ENCODE measurements at places on chromosomes 11 and 22.

DNA sequence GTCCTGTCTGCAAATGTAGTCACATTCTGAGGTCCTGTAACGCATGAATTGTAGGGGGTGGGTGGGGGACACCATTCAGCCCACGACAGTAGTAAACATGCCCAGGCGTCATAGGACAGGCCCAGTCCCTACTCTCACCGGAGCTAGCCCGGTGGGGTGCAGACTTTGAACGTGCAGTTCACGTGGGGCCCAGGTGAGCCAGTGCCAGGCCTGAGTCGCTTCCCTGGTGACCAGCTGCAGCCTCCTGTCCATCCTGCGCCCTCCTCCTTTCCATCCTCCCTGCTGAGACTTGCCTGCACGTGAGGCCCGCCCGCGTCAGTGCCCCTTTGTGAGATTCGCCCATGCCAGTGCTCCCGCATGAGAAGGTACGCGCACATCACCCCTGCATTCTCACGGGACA, 116.8 kb downstream of the WNT7B start:
- DNase-seq = no peak

- DNase-seq = no peak
Observed at GRCh38 chr11:85950317-85951048, 95.3 kb downstream of the CCDC83 start.

DNA sequence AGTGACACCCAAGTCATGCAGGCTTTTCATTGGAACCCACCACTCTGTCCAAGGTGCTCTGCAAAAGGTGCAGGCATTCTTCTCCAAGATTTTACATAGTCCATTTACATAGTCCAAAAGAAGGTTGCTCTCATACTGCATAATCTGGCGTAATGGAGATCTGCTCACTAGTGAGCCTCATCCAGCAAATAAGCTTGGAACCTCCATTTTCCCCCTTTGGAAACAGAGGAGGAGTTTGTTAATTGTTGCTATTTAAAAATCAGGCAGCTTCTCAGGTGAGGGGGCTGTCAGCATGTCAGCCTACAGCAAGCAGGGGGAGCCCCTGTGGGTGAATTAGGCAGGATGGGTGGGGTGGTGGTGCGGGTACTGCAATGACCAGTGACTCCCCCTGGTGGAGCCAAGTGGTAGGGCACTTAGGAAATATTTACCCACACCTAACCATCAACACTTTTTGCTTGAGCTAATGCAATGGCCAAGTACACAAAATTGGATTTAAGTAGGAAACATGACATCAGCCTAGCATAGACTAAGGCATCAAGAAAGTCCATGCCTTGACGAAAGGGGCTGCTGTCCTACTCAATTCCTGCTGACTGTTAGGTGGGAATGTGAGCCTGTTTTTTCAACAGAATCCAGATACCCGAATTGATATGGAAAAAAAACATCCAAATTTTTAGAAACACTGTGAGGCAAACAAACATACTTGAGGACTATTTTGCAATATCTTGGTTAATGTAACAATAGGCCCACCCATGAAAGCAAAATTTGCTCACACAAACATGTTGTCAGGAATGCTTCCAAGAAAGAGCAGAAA, 64.5 kb downstream of the AMBRA1 start:
- peak; percentile 63 for DNase-seq

- no peak for DNase-seq
Observed at GRCh38 chr11:130188585-130189347, 29.2 kb downstream of the ST14 start.

- no peak for DNase-seq
Observed at GRCh38 chr11:89477175-89477574, 14.0 kb downstream of the NOX4 start.

DNA sequence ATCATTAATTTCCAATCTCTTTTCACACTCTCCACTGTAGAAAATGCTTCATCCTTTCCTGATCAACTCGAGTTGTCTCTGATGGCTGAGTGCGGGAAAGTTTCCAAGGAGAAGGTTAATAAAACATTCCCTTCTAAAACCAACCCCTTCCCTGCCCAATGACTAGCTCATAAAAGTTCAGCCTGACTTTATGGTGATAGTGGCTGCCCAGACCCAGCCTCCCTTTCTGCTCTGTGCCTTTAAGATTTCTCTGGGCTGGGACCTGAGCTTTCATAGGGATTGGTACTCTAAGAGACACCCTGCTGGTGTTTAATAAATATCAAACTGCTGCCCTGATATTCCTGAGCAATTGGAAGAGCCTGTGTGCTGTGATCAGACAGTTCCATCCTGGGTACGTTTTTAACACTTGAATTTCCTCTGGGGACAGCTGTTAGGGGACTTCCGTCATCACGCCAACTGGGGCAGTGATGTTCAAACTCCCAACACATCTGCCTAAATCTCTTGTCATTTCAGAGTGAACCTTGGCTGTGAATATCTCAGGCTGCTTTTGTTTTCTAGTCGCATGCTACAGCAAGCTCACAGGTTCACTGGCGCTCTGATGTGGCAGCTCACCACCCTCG, 195.0 kb upstream of the KIRREL3 start:
- DNase-seq = no peak
